Suppressor macrophage treated with lipopolysaccharide for 1 hour (primary cell): ENCODE measurements at places on chromosomes 3 and 15.

- no peak for DNase-seq
Measured at GRCh38 chr15:95598251-95598855, 732.1 kb upstream of the NR2F2 start.

GRCh38 chr15:23762026-23762425 lies 74.9 kb upstream of the NDN start:
- no peak for DNase-seq

DNA sequence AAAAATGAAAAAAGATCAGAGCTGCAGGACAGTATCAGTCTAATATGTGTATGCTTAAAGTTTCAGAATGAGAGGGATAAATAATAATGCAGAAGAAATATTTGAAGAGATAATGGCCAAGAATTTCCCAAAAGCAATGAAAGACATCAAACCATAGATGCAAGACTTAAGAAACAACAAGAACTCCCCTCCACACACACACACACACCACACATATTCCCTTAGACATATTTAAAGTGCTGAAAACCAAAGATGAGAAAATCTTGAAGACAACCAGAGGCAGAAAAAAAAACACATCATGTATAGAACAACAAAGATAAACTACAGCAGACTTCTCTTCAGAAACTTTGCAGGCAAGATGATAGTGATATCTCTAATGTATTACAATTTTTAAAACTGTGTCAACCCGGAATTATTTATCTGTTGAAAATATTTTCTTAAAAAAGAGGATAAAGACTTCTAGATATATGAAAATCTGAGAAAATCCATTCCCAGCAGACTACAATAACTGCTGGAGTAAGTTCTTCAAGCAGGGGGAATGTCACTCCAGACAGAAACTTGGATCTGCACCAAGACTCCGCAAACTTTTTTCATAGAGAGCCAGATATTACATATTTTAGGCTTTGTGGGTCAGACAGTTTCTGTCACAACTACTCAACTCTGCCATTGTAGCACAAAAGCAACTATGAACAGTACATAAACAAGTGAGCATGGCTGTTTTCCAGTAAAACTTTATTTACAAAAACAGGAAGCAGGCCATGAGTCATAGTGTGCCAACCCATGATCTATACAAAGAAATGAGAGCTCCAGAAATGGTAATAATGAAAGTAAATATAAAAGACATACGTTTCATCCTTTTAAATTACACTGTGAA lies 223.4 kb upstream of the CGNL1 start:
- DNase-seq, result peak; percentile 66

- peak; percentile 81 for DNase-seq
Measured at GRCh38 chr15:82849556-82850512, 40.4 kb downstream of the WHAMM start.

- DNase-seq, result no peak
Measured at GRCh38 chr3:49460188-49460890, 9.7 kb upstream of the DAG1 start.

GRCh38 chr3:144557515-144557914 lies 585.9 kb downstream of the DIPK2A start:
- no peak for DNase-seq

DNA sequence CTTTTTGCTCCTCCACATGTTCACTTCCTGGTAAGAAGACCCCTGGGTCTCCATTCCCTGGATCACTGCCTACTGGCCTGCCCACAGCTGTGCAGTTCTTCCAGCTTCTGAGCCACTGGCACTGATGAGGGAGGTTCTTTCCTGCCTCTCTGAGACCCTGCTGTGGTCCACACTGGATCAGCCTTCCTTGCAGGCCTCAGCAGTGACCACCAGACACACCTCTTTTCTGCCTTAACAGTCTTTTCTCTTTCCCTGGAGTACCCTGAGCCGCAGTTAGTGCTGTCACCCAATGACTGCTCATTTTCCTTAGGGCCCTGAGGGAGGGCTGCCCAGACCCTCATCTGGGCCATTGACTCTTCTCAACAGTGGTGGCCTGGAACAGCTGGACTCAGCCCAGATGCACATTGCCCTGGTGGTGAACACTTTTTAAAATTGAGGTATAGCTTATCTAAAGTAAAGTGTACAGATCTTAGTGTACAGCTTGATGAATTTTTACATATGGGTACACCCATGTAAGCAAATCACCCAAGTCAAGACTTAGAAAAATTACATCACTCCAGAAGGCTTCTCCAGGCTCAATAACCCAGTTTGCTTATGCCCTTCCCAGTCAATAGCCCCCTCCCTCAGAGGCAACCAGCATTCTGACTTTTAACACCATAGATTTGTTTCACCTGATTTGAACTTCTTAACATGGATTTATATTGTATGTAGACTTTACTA lies 32.8 kb upstream of the C3orf80 start:
- DNase-seq, result no peak

DNA sequence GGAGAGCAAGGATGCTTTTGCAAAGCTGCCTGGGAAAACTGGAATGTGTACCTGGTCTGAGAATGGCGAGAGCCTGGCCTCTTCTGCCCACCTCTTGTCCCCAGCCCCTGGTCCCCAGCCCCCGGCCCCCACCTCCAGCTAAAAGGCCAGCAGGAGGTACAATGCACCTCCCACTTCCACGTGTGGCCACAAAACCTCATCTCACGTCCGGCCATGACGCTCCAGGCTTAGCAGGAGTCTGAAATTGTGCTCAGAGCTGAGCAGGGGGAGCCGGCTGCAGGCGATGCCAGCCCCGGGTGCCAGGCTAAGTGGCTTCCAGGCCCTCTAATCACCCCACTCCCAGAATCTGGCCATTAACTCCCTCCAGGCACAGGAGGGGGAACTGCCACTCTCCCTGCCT lies 83.1 kb upstream of the PRR20G start:
- no peak for DNase-seq
